ENCODE measurements at places on chromosomes 3 and 15.
A peak's percentile ranks its signal among the peaks of the same experiment; 100 is the strongest.

DNA sequence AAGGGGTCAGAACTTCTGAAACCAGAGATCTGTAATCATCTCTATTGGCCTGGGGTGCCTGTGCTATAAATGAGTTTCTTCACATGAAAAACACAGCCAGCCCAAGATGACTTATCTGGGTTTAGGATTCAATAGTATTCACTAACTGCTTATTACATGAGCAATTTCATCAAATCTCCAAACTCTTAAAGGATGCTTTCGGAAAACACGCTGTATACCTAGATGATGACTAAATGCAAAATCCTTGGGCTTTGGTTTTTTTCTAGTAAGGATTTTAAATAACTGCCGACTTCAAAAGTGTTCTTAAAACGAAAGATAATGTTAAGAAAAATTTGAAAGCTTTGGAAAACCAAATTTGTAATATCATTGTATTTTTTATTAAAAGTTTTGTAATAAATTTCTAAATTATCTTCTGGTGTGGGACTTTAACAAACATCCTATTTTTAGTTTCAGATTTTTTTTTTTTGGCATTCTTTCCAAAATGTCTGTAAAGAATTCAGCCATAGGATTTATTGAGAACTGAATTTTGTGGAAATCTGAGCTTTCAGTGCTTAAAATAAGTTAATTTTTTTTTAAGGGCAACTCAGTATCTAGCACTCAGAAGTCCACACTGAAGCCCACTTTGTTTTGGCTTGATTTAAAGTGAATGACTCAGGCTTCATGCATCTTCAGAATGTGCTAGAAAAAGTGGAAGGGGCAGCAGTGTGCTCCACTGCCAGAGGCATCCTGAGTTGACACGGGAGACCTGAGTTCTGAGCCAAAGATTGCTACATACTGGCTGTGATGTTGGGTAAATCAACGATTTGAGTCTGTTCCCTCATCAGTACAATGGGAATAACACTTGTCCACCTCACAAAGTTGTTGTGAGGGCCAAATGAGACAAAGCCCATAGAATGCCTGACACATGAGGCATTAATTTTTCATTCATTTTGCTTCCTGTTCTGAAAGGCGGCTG, 18.7 kb downstream of the TMEM43 start:
- DNase-seq, result no peak

- DNase-seq, result peak; percentile 7
Measured at GRCh38 chr3:123642182-123642956, 57.5 kb upstream of the HACD2 start.

- no peak for DNase-seq
Measured at GRCh38 chr3:59644479-59645402, 594.9 kb upstream of the CFAP20DC start.

DNA sequence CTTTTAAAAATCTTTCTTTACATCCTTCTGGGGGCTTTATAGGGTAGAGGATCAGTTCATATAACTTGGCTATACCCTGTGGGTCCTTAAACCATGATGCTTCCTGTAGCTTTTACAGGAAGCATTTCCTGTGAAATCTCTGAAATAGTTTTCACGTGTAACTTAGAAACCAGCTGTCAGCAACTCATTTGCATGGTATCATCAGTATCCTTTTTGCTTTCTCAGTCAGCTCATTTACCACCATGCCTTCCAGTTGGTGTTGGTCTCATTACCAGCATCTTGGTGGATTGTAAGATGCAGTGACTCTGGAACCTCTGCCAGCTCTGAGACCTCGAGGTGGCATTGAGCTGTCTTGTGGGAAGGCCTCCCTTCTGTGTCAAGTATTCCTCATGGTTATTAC, 96.7 kb upstream of the MYZAP start:
- DNase-seq, result no peak

GRCh38 chr3:55169608-55170072, 241.8 kb upstream of the LRTM1 start:
- no peak for DNase-seq

- DNase-seq, result no peak
Measured at GRCh38 chr3:151307131-151307530, 9.5 kb downstream of the GPR87 start.

DNA sequence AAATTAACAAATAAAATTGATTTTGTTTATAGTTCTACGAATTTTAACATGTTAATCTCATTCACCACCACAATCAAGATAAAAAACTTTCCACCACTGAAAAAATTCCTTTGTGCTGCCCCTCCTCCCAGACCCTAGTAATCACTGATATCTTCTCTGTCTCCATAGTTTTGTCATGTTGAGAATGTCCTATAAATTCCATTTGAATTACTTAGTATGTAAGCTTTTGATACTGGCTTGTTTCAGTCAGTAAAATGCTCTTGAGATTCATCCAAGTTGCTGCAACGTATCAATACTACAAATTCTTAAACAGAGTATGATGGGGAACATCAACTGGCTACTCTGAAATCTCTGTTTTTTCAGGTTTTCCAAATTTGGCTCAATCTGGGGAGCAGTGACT, 129.6 kb downstream of the CTNNB1 start:
- no peak for DNase-seq

DNA sequence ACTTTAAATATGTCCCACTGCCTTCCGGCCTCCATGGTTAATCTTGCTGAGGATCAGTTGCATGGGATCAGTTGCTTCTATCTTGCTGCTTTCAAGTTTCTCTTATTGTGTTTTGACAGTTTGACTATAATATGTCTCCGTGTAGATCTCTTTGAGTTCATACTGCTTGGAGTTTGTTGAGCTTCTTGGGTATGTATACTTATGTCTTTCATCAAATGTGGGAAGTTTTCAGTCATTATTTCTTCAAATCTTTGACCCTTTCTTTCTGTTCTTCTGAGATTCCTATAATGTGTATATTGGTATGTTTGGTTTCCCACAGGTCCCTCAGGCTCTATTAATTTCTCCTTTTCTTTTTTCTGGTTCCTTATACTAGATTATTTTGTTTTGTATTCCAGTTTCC, 30.8 kb downstream of the PCCB start:
- no peak for DNase-seq

- DNase-seq, result no peak
Measured at GRCh38 chr15:78140292-78140691, 8.9 kb upstream of the IDH3A start.

- DNase-seq, result no peak
Measured at GRCh38 chr15:63169788-63170187, 12.5 kb upstream of the RPS27L start.

GRCh38 chr3:98574132-98574531, 19.3 kb downstream of the CPOX start:
- DNase-seq, result no peak

- no peak for DNase-seq
Measured at GRCh38 chr3:141094790-141095545, 43.8 kb downstream of the SPSB4 start.

DNA sequence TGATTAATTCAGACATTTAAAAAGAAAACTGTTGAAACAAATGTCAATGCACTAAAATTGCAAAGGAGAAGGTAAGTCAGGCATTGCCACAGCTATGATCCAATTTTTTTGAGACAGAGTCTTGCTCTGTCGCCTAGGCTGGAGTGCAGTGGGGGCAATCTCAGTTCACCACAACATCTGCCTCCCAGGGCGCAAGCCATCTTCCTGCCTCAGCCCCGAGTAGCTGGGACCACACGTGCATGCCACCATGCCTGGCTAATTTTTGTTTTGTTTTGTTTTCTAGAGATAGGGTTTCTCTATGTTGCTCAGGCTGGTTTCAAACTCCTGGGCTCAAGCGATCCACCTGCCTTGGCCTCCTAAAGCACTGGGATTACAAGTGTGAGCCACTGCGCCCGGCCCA, 117.6 kb downstream of the FMN1 start:
- no peak for DNase-seq

- DNase-seq, result no peak
Measured at GRCh38 chr3:149621218-149622005, 36.4 kb downstream of the WWTR1 start.

GRCh38 chr15:58830556-58830955, 59.5 kb downstream of the MINDY2 start:
- DNase-seq, result no peak

- DNase-seq, result no peak
Measured at GRCh38 chr15:84863565-84864443, 20.7 kb upstream of the SLC28A1 start.

- DNase-seq, result no peak
Measured at GRCh38 chr15:74043425-74044266, 38.7 kb downstream of the GOLGA6A start.

GRCh38 chr15:45884289-45884688, 249.5 kb downstream of the SQOR start:
- no peak for DNase-seq

DNA sequence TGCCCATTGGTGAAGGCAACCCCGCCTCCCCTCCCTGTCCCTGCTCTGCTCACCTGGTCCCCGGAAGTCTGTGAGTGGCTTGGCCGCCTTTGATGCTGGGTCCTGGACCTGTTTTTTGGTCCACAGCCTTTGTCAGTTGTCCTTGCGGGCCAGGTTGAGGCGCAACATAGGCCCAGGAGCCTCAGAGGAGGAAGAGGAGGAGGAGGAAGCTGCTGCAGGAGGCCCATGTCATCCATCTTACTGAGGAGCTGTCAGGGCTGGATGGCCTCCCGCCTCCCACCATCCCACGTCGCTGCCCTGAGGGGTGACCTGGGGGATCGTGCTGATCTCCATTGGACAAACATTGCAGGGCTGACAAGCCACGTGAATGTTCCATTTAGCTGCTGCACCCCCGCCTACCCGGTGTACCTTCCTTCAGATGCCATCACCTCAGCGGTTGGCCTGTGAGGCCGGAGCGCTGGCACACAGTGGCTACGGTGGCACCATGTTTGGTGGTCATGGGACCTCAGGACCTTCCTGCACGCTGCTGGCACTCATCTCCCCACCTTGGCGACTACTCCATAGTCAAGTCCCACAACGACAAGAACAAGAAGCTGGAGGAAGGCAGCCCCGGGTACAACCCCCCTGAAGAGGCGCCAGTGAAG, 106.3 kb downstream of the SMAD6 start:
- no peak for DNase-seq

All from activated T-helper 1 cell treated with anti-CD3 and anti-CD28 coated beads, Interleukin-2, amount 50 U/mL, for 16 hours (primary cell).